ENCODE measurements at places on chromosomes 3 and 15. TPM values are rescaled to one million over a fixed set of nuclear protein-coding genes. Genes with fewer than 3 reads are reported as not detected.

GRCh38 chr15:101445562-101446517 is 43.7 kb downstream of the PCSK6 start:
- no peak for DNase-seq

- DNase-seq: no peak
Observed at GRCh38 chr3:106247902-106248684, 379.3 kb upstream of the CBLB start.

DNA sequence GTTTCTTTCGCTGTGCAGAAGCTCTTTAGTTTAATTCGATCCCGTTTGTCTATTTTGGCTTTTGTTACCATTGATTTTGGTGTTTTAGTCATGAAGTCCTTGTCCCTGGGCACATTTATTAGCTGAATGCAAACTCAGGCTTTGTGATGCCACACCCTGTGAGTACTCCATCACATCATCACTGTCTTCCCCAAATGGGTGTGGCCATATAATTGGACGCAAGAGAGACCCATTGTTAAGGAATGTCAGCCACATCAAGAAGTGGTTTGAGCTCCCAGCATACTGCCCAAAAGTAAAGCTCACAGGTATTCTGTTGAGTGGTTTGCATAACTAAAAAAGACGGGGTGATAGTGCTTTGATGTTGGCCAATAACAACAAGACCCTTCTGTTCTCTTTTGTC is 245.7 kb downstream of the SV2B start:
- no peak for DNase-seq

DNA sequence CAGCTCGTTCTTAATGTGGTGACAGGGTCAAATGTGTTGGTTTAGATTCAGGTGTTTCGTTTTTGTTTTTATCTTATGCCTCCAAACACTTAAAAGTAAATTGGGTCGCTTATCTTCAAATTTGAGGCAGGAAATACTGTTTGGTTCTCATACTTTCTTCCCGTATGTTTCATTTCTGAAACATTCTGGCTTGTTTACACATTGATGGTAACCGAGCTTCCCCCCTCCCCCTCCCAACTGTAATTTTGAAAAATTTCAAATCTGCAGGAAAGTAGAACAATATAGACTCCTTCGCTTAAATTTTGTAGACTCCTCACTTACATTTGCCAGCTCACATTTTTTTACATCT is 64.9 kb downstream of the CMTM8 start:
- DNase-seq: no peak

SLC2A2 gene
- polyA plus RNA-seq: 0.27 TPM

BTLA gene
- polyA plus RNA-seq: 0.15 TPM

LRRIQ4 gene
- 0.26 TPM for polyA plus RNA-seq

Measured in spinal cord (tissue), 10 donors.